8988T (cell line): ENCODE measurements at places on chromosomes 5 and 9.
A peak's percentile ranks its signal among the peaks of the same experiment; 100 is the strongest.

DNA sequence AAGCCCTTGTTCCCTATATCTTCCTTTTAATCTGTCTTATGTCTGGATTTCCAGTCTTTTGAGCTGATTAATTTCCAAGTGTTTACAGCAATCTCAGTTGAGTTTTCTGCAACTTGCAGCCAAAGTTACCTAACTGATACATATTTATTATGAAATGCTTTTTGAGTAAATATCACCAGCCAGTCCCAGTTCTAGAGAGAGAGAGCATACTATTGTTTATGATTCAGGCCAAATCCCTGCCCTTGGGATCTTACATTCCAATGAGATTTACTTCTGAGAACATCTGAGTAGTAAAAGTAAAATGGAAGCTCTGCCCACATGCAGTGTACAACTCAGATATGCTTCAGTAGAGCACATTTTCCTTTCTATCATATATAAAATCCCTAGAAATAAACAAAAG, 661.7 kb downstream of the KCTD16 start:
- DNase-seq, result no peak

GRCh38 chr9:111412280-111412679, 71.9 kb downstream of the ECPAS start:
- DNase-seq, result no peak

DNA sequence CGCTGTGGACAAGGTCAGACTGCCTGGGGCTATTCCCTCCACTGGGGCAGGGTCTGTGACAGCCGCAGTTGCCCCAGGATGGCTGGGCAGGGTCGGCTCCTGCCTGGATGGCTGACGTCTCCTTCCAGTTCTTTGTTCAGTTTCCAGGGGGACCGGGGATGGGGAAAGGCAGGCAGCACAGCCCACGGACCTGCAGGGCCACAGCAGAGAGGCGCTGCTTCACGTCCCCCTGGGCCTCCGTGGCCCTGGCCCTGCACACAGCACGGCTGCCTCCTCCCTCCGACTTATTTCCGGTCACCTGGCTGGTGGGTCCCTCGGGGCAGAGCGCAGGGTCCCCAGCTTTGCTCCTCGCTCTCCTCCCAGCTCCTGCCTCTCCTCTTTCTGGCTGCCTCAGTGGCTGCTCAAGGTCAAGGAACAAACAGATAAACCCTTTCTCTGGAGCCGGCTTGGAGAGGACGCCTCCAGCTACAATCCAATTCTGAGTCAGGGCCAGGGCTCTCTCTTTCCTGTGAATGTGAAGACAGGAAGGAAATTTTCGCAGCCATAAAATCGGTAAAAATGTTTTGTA, 169.7 kb downstream of the C9orf50 start:
- DNase-seq, result no peak

DNA sequence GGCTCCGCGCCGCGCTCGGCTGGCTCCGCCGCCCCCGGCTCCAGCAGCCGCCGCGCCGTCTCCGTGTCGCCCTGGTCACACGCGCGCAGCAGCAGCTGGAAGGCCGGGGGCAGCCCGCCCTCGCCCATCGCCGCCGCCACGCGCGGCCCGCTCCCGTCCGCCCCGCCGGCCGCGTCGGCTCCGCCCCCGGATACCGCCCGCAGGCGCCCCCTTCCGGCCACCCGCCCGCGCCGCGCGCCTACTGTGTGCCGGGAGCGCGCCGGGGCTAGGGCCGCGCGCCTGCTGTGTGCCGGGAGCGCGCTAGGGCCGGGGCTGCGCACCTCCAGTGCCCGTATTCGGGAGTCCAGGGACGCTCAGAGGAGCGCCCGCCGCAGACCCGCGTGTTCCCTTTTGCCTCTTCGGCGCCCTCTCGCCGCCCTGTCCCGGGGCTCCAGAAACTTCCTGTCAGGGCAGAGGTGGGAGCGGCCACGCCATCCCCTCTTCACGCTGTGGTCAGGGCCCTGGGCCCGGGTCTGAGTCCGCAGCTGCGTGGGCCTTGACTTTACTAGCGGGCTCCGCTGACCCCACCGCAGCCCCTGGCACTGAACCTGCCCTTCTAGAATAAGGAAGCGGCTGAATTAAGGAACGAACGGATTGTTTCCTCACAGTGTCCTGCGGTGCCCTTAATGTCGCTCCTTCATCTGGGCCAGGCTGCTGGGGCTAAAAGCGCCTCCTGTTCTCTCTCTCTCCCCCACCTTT, at the start of gene ANKS6:
Gene ANKS6 (minus strand): TSS at position 192 of the 738 bp plus-strand sequence. CDS start 64 bp downstream, at position 128.
- peak; percentile 90 for DNase-seq

DNA sequence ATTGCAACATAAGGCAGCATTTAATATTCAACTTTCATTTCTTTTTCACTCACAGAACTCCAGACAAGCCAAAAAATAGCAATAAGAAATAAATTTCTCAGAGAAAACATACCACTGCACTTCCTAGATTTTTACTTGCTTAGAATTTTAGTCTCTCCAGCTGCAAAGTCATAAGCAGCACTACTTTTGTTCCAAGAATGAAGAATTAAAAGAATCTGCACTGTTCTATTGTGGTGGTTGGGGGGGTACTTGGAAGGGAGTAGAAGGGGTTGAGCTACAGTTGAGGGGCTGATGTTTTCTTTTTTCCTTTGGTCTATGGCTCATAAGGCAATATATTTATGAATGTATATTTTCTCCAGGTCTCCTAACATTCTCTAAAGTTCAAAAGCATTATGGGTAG, 144.5 kb downstream of the KIAA0825 start:
- DNase-seq, result no peak

- no peak for DNase-seq
Observed at GRCh38 chr9:33065157-33066076, 11.1 kb downstream of the SMU1 start.

- no peak for DNase-seq
Observed at GRCh38 chr5:26569241-26569928, 469.0 kb downstream of the CDH9 start.

GRCh38 chr5:94911276-94911675, 292.8 kb downstream of the SLF1 start:
- DNase-seq, result no peak

DNA sequence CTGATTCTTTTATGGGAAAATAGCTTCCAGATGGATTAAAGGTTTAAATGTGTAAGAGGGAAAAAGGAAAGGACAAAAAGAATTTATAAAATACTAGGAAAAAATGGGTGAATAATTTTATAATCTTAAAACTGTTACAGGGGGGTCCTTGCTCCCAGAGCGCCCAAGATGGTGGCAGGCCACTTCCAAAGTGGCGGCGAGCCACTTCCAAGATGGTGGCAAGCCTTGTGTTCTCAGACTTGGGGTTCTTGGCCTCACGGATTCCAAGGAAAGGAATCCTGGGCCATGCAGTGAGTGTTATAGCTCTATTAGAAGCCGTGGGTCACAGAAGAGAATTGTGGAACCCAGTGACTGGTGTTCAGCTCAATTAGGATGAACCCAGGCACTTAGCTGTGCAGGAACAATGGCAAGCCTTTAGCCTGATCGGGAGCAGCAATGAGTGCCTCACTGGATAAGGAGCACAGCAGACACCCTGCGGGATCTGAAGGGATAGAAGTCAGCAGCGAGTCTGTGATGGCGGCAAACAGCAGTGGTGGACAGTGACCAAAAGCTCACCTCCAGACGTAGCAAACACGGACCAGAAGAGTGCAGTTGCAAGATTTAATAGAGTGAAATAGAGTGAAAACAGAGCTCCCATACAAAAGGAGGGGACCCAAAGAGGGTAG, 83.2 kb upstream of the SNCAIP start:
- no peak for DNase-seq

DNA sequence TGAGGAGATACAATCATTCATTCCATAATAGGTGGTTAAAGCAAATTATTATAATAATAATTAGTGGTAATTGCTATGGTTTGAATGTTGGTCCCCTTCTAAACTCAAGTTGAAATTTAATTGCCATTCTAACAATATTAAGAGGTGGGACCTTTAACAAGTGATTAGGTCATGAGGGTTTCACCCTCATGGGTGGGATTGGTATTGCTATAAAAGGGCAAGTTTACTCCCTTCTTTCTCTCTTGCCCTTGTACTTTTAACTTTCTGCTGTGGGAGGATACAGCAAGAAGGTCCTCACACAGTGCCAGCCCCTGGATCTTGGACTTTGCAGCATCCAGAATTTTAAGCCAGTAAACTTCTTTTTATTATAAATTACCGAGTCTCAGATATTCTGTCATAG, 101.9 kb upstream of the PARP8 start:
- DNase-seq, result no peak

DNA sequence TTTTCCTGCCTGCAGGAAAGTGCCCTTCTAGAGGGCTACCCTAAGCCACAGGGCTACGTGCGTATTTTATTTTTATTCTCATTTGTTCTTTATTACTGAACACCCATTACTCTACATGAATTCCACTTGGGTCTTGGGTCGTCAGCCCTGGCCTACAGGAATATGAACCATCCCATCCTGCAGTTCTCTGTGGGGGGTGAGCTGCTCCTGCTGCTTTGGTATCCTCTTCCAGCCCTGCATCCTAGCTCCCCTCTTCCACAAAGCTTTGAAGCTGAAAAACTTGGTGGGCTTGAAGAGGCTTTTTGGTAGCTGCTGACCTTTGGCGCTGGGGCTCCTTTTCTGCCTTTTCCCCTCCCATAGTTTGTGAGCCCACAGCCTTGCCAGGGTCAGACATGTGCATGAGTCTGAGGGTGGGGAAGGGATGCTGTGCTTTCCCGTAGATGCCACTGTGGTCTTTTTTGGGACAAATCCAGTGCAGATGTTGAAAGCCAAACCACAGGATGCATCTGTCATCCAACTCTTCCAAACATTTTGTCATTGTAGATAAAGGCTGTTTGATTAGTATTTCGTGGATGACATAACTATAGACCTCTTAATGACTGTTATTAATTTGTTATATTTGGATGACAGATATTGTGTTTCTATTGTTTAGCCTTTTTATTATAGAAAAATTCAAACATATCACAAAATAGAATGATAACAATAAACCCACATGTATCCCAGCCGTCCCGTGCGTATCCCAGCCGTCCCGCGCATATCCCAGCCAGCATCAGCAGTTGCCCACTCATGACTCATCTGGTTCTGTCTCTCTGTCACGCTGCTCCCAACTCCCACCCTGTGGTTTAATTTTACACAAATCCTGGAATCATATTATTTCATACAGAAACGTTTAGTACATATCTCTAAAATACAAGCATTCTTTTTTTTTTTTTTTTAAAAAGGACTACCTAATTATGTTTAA, 43.9 kb downstream of the SLC46A2 start:
- no peak for DNase-seq

DNA sequence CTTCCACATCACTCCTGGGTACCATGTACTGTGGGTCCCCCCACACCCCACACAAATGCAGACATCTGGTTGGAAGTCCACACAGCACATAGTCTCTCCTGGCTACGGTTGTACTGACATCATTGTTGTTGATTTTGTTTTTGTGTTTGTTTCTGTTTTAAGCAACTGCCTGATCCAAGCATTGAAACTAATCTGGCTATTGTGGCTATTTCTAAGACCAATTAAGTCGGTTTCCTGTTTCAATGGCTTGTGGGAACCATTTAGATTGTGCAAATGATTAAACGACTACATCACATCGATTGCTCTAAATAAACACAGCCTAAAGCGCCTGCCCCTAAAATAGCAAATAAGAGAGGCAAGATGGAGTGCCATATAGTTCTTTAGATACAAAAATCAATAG, 226.8 kb upstream of the IRX4 start:
- DNase-seq, result no peak
